Body of pancreas (tissue), 4 donors: ENCODE measurements at places on chromosomes 2 and 18.

DNA sequence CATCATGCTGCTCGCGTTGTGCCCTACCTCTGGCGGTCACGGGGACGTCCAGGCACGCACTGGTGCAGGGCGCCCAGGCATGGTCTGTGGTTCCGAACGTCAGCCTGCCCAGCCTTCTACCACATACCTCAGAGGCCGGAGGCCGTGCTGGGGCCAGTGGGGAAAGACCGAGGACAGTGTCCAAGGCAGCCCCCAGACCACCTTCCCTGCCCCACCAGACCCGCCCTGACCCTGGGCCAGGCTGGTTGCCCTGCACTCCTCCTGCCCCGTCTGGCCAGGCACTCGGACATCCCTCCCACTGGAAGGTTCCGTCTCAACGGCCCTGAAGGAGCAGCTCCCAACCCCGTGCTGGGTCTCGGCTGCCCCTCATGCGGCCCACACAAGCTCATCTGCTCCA, 32.8 kb downstream of the SLC66A2 start:
- DNase-seq = no peak

- DNase-seq = no peak
Observed at GRCh38 chr2:157523270-157524247, 79.7 kb upstream of the CYTIP start.

DNA sequence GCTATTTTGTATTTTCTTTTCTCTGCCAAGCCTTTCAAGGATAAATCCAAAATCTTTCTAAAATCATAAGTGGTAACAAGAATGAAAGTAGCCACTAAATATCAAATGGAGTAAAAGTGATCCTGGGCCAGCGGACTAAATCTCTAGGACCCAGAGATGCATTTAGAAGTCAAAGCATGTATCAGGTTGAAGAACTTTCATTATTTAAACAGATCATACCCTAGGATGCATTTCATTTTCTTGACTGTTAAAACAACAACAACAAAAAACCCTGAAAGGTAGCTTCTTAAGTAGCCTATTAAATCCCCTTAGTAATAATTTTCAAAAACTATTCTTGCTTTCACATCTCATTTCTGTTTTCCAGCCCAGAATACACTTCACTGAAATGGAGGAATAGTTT, 4.8 kb upstream of the POU3F3 start:
- no peak for DNase-seq

DNA sequence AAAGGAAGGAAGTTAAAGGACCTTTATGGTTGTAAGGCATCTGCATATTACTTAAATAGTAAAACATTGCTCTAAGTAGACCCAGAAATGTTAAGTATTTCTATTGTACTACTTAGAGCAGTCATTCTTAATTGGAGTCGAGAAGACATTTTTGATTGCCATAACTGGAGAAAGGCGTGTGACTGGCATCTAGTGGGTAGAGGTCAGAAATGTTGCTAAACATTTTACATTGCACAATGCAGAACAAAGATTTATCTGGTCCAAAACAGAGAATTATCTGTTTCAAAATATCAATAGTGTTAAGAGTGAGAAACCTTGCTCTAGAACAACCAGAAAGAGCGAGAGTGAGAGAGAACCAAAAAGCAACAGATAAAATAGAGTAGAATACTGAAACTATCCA, 23.3 kb upstream of the ROCK1 start:
- no peak for DNase-seq

- no peak for DNase-seq
Observed at GRCh38 chr2:13581471-13581870, 864.7 kb downstream of the TRIB2 start.

- no peak for DNase-seq
Observed at GRCh38 chr2:155062250-155062921, 363.9 kb downstream of the KCNJ3 start.

- DNase-seq = no peak
Observed at GRCh38 chr2:58899692-58900091, 658.6 kb upstream of the FANCL start.

- DNase-seq = no peak
Observed at GRCh38 chr18:80191907-80192652, 55.2 kb downstream of the PARD6G start.

DNA sequence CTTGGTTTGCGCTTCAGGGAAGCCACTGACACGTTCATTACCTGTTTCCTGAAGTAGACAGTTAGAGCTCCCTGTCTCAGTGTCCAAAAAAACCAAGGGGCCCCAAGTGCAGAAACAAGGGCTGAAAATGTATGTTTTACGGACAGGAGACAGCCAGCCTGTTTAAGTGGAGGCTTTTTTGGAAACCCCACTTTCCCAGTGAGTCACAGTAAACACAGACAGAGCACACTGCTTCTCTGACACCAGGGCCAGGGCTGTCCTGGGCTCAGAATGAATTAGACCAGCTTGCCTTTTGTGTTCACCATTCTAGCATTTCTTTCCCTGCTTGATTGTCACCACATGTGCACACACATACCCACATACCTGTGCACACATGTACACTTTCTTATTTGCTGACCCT, 128.6 kb downstream of the SH3RF3 start:
- DNase-seq = no peak

DNA sequence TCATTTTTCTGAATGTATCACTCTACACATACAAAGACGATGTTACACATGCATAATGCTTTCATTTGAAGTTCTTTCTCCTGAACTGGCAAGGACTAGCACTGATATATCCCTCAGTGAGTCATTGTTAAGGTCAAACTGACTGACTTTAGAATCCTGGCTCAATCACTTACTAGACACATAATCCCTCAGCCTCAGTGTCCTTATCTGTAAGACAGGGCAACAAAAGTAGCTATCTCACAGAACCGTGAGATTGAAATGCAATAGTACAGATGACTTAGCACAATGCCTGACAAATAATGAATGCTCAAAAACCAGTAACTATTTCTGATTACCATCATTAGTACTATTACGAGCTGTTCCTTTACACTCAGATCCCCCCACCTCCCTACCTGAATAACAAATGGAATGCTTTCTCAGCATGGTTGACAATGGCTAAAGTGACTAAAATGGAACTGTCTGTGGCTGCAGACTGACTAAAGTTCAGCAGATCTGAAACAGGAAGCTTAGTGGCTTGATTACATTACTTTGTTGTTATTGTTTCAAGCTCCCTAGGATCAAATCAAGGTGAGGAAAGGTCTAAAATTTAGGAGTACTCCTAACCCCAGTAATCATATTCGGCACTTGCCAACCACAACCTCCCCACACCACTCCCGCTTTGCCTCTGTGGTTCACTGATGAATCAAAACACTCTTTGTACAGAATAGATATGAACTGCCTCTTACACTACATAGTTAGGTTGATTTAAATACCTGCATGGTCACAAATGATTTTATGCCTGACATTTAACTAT, 35.8 kb upstream of the CACNB4 start:
- no peak for DNase-seq

GRCh38 chr2:75173740-75174139, 25.6 kb downstream of the TACR1 start:
- DNase-seq = no peak

- DNase-seq = no peak
Observed at GRCh38 chr2:45706033-45706432, 54.6 kb downstream of the PRKCE start.

DNA sequence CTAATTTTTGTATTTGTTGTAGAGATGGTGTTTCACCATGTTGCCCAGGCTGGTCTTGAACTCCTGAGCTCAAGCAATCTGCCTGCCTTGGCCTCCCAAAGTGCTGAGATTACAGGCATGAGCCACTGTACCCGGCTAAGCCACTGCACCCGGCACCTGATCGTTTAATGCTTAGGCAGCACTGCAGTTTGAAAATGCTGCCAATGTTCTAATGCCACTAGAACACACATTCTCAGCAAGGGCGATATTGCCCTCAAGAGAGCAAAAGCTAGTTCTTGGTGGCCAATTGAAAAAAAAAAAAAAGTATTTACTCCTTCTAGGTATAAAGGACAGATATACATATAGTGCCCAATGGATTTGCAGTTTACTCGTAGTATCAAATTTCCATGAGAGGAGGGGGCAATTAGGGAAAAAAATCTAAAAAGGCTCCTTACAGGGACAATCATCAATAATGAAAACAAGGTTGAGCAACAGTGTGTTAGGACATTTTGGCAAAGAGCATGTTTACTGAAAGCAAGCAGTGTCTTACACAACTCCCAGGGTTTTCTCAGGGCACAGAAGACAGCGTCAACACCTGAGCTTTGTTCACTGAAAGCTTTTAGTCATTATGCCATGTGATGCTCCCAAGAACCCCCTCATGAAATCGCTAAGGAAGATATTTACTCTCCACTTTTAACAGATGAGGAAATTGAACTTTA, 199.9 kb upstream of the PKDCC start:
- DNase-seq = peak; percentile 60

GRCh38 chr2:134670955-134671354, 47.8 kb downstream of the TMEM163 start:
- peak; percentile 95 for DNase-seq

DNA sequence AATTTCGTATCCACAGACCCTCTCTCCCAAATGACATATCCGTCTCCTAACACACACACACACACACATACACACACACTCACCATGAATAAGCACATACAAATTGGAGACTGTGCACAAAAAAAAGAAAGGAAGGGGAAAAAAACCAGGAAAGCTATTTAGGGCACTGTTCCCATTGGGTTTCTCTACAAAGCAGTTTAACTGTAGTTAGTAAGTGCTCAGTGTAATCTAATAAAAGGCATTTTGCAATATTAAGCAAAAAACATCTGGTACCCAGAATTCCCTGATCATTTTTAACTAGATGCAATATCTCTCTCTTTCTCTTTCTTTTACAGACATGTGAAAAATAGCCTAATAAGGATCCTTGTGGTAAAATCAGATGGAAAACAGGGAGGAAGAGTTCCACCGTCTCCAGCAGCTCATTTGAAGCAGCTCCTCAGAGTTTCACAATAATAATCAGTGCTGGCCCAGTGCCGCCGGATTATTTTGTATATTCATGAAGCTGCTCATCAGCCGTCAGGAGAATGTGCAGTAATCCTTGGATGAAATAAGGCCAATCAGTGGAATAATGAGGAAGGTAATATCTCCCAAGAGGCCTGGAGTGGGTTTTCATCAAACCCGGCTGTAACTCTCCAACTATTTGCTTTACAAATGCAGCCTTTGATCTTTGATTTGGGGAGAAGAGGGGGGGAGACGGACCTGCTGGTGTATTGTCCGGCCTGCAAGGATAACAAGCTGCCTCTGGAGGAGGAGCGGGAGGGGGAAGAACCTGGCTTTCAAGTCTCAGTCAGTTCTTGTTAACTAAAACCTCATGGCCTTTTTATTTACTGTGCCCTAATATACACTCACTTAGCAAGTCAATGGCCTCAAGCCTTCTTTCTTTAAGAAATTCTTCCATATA, 227.6 kb upstream of the SMIM21 start:
- DNase-seq = no peak
